ENCODE measurements at places on chromosomes 7 and 10. TPM values are rescaled to one million over a fixed set of nuclear protein-coding genes. Genes with fewer than 3 reads are reported as not detected.
A peak's percentile ranks its signal among the peaks of the same experiment; 100 is the strongest.

DNA sequence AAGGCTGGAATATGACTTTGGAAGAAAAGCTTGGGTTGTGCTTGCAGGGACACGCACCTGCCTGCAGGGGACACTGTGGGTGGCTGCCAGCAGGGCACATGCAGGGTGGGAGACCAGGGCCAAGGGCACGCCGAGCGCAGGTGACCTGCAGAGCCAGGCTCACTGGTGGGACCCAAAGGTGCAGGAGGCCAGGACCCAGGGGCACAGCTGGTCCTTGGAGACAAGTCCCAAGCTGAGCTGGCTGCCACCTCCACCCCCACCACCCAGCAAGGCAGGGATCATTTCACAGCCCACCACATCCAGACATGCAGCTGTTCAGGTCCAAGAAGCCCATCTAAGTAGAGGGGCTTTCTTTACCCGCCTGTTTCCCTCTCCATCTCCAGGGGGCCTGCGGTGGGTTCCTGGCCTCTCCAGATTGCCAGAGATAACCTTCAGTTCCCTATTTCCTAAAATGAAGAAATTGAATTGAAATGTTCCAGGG lies 13.8 kb upstream of the CLIP2 start:
- no peak overlapping the region for H3K4me3 ChIP-seq
- H3K4me1 ChIP-seq, result peaks cover 16% of the 10 kb centered on the region
- no peak for DNase-seq
- no peaks in the 10 kb centered on the region for H3K27me3 ChIP-seq
- no peak overlapping the region for H3K27ac ChIP-seq

- no peak overlapping the region for H3K4me3 ChIP-seq
- no peak overlapping the region for H3K27ac ChIP-seq
- H3K36me3 ChIP-seq, result no peaks in the 10 kb centered on the region
- H3K4me1 ChIP-seq, result no peaks in the 10 kb centered on the region
- H3K27me3 ChIP-seq, result no peaks in the 10 kb centered on the region
Observed at GRCh38 chr7:116024826-116025809, 5.4 kb downstream of the TFEC start.

GRCh38 chr7:135320268-135320667 lies 86.6 kb downstream of the STRA8 start:
- no peaks in the 10 kb centered on the region for H3K27me3 ChIP-seq
- no peaks in the 10 kb centered on the region for H3K36me3 ChIP-seq
- peak overlapping the region; percentile 55 for H3K27ac ChIP-seq
- no peak overlapping the region for H3K4me3 ChIP-seq

DNA sequence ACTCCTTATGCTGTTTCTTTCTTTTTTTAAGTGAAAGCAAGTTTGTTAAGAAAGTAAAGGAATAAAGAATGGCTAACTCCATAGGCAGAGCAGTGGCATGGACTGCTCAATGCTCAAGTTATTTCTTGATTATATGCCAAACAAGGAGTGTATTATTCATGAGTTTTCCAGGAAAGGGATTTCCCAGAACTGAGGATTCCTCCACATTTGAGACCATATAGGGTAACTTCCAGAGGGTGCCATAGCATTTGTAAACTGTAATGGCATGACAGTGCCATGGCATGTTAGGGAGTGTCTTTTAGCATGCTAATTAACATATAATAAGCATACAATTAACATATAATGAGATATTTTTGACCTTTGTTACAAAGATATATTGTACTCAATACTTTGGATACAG lies 1034.5 kb upstream of the PHF14 start:
- no peak overlapping the region for H3K4me3 ChIP-seq
- peak; percentile 1 for DNase-seq
- H3K27me3 ChIP-seq, result no peaks in the 10 kb centered on the region
- no peaks in the 10 kb centered on the region for H3K4me1 ChIP-seq

GRCh38 chr10:30080161-30080560 lies 20.8 kb upstream of the JCAD start:
- H3K4me3 ChIP-seq, result no peak overlapping the region
- no peak overlapping the region for H3K27ac ChIP-seq
- no peaks in the 10 kb centered on the region for H3K36me3 ChIP-seq
- DNase-seq, result no peak
- H3K4me1 ChIP-seq, result no peaks in the 10 kb centered on the region

GRCh38 chr10:37856881-37857286 lies 526 bp downstream of the ZNF248 start:
- no peaks in the 10 kb centered on the region for H3K27me3 ChIP-seq
- H3K36me3 ChIP-seq, result peaks cover 2% of the 10 kb centered on the region
- DNase-seq, result peak; percentile 43
- peak overlapping the region; percentile 98 for H3K27ac ChIP-seq
- peaks cover 10% of the 10 kb centered on the region for H3K4me1 ChIP-seq

GRCh38 chr7:70893971-70894715 lies 237.8 kb upstream of the GALNT17 start:
- peak overlapping the region; percentile 11 for H3K27ac ChIP-seq
- H3K4me1 ChIP-seq, result peaks cover 19% of the 10 kb centered on the region
- H3K36me3 ChIP-seq, result no peaks in the 10 kb centered on the region
- no peak overlapping the region for H3K4me3 ChIP-seq

- peak; percentile 24 for DNase-seq
- peak overlapping the region; percentile 68 for H3K27ac ChIP-seq
- H3K36me3 ChIP-seq, result no peaks in the 10 kb centered on the region
- H3K4me3 ChIP-seq, result no peak overlapping the region
Observed at GRCh38 chr7:37068902-37069301, 344.6 kb upstream of the AOAH start.

DNA sequence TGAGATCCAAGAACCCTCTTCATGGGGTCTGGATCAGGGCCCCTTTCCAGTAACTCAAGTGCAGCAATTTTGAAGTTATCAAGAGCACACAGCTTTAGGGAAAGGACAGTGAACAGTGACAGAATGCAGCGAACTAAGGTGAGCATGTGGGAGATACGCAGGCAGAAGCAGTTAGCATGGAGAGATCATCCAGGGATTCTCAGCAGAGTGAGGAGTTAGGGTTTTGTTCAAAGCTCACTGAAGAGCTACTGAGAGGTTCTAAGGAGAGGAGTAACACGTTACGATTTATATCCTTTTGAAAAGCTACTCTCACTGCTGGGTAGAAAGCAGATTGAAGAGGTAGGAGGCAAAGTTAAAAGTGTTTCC lies 83.6 kb upstream of the MPP7 start:
- no peaks in the 10 kb centered on the region for H3K36me3 ChIP-seq
- no peak overlapping the region for H3K4me3 ChIP-seq
- DNase-seq, result no peak

DNA sequence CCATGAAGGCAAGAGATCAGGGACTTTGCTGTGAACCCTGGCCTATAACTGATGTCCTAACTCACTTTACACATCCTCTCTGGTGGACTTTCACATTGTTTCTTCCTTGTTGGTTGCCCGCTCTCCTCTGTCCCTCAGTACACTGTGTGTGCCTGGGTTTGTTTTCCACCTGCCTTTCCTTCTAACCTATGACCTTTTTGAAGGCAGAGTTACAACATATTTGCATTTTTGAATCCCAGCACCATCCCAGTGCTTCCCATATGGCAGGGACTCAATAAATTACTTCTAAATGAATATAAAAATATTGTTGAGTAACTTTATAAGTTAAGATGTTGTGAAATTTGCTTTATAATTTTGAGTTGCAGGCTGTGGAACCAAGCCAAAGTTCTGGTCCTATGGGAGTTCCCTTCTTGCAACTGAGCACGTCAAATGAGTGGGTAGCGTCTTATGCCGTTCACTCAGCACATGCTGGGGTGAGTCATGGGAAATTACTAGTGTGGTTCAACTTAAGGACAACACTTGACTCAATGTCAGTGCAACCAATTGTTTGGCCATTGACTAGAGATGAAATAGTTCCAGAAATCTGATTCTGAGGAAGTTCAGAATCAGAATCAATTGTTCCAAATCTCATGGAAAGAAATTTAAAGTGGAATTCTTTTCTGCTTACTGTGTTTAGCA lies 250.9 kb downstream of the TWIST1 start:
- no peaks in the 10 kb centered on the region for H3K4me1 ChIP-seq
- DNase-seq, result peak; percentile 91
- no peaks in the 10 kb centered on the region for H3K36me3 ChIP-seq
- H3K27me3 ChIP-seq, result no peaks in the 10 kb centered on the region
- no peak overlapping the region for H3K4me3 ChIP-seq

DNA sequence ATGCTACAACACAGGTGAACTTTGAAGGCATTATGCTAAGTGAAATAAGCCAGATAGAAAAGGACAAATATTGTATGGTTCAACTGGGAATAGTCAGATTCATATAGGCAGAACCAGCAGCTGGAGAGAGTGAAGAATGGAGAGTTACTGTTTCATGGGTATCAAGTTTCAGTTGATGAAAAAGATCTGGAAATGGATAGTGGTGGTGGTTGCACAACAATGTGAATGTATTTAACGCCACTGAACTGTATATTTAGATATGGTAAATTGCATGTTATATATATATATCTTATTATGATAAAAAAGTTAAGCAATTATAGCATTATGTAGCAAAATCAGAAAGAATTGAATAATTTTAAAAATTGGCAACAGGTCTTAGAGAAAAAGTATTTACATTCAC lies 3.9 kb downstream of the LMBR1 start:
- H3K27me3 ChIP-seq, result no peaks in the 10 kb centered on the region
- no peaks in the 10 kb centered on the region for H3K36me3 ChIP-seq
- H3K4me3 ChIP-seq, result no peak overlapping the region

DNA sequence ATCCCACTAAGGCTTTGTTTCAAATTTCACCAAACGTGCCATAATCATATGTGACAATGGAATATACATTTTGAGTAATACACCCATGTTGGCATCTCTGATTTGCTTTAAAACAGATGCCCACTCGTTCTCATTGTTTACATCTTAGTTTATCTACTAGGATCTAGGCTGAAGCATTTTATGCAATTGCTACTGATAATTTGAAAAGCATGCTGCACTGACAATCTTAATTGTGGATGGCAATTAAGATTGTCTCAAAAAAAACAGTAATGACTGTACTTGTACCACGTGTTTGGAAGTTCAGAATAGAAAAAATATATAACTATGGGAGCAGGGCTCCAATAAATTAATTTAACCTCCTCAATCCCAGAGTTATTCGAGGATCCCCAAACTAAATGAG lies 136.8 kb downstream of the CRPPA start:
- H3K4me3 ChIP-seq, result no peak overlapping the region
- H3K27me3 ChIP-seq, result no peaks in the 10 kb centered on the region
- no peak overlapping the region for H3K27ac ChIP-seq
- no peaks in the 10 kb centered on the region for H3K4me1 ChIP-seq

DNA sequence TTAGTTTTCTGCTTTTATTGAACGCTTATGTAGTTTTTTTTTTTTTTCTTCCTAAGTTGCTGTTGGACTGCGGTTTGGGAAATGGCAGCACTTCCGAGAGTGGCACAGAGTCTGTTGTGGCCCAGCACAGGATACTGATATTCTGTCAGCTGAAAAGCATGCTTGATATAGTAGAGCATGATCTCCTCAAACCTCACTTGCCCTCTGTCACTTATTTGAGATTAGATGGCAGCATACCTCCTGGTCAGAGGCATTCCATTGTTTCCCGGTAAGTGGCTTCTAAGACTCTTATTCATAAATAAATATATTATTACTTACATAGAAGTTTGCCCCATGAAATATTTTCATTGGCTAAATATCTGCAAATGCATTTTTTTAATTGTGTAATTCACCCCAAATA lies 101.1 kb downstream of the BTAF1 start:
- H3K27ac ChIP-seq, result no peak overlapping the region
- no peak for DNase-seq
- no peak overlapping the region for H3K4me3 ChIP-seq
- no peaks in the 10 kb centered on the region for H3K4me1 ChIP-seq
- H3K27me3 ChIP-seq, result no peaks in the 10 kb centered on the region

- H3K4me3 ChIP-seq, result no peak overlapping the region
- no peaks in the 10 kb centered on the region for H3K36me3 ChIP-seq
- no peak overlapping the region for H3K27ac ChIP-seq
- no peaks in the 10 kb centered on the region for H3K4me1 ChIP-seq
- no peak for DNase-seq
- H3K27me3 ChIP-seq, result no peaks in the 10 kb centered on the region
Observed at GRCh38 chr10:112526139-112526538, 79.1 kb downstream of the VTI1A start.

Gene AGBL3
- total RNA-seq, result 2.2 TPM

GRCh38 chr7:33986951-33987947 lies 81.9 kb downstream of the BMPER start:
- no peak overlapping the region for H3K4me3 ChIP-seq
- peaks cover 4% of the 10 kb centered on the region for H3K4me1 ChIP-seq
- H3K27ac ChIP-seq, result no peak overlapping the region
- no peaks in the 10 kb centered on the region for H3K36me3 ChIP-seq
- no peaks in the 10 kb centered on the region for H3K27me3 ChIP-seq

Gene PLCE1
- total RNA-seq, result 31.7 TPM

DNA sequence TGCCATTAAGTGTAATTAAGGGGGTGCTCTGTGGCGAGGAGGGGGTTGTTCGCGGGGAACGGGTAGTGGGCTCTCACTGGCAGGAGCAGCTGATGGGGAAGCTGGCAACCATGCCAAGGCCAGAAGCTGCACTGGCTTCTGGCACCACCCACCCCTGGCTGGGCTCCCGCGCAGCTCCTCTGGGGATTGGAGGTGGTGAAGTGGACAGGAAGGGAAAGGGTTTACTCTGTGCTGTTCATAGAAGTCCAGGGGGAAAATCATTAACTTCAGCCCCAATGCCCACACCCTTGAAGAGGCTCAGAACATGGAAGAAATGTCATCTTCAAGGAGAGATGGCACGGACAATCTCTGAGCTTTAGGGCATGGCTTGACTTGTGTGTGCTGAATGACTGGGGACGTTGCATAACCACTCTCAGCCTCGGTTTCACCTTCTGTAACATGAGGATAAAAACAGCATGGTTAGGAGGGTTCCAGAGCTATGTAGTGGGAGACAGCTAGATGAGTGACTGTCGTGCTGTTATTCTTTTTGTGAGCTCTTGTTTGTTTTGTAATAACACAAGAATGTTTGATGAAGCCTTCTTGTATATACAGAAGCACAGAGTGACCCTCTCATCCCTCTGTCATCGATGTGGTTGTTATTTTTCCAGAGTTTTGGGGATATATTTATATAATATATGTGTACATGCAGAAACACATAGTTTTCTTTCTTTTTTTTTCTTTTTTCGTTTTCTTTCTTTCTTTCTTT lies 29.9 kb downstream of the KAZALD1 start:
- DNase-seq, result no peak
- H3K4me3 ChIP-seq, result no peak overlapping the region
- peaks cover 88% of the 10 kb centered on the region for H3K27me3 ChIP-seq
- H3K36me3 ChIP-seq, result no peaks in the 10 kb centered on the region
- no peaks in the 10 kb centered on the region for H3K4me1 ChIP-seq

Data from muscle of leg (tissue), 16 donors.